ENCODE measurements at places on chromosomes 5 and 9.

- DNase-seq: no peak
Measured at GRCh38 chr9:17402309-17402708, 176.6 kb upstream of the SH3GL2 start.

DNA sequence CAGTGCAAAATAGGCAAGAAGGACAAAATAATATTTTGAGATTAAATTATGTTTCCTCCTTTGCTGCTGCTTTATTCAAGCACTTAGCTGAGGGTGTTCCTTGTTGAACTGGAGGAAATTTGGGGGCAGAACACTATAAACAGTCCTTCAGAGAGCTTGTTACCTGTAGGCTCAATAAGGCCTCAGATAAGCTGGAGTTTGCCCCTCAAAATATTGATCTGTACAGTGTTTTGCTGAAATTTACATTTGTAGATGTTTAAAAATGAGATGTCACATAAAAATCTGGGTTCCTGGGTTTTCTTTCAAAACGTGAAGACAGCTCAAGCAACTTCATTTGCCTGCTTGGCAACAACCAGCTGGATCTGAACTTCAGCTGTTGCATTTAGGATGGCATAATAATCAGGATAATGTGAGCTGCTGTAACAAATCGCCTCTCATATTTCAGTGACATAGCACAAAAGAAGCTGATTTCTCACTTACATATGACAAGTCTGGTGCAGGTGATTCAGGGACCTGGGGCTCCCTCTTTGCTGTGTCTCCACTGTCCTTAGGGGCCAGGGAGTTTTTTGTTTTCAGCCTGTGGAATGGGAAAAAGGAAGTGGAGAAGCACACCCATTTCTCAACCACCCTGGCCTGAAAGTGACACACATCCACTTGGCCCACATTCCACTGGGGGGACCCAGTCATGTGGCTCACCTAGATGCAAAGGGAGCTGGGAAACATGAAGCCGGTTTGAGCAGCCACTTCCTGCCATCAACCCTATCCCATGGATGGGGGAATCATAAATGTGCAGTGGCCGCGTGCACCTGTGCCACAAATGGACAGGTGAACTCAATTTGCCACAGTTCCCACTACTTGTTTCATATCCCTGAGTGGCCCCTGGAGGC is 2.4 kb upstream of the PSAT1 start:
- no peak for DNase-seq

DNA sequence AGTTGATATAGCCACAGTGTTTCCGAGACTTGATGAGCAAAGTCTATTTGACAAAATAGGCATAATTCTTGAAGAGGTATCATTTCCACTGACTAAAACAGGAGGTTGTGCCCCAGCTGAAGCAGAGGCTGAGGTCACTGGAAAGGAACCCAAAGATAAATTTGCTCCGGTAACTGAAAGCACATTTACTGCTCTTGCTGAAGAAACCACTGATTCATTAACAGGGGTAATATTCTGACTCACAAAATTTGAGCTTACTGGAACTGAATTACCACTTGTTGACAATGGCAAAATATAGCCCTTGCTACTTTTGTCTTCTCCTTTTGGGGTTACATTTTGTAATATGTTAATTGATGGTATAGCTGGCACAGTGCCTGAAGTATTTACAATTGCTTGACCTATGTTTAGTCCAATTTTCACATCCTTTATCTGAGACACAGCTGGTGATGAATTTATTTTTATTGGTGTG is 30.2 kb downstream of the MLANA start:
- DNase-seq: no peak

GRCh38 chr5:10277773-10278630 is 27.9 kb downstream of the CCT5 start:
- DNase-seq: no peak

- no peak for DNase-seq
Measured at GRCh38 chr9:116654059-116654355, 33.1 kb upstream of the TRIM32 start.

DNA sequence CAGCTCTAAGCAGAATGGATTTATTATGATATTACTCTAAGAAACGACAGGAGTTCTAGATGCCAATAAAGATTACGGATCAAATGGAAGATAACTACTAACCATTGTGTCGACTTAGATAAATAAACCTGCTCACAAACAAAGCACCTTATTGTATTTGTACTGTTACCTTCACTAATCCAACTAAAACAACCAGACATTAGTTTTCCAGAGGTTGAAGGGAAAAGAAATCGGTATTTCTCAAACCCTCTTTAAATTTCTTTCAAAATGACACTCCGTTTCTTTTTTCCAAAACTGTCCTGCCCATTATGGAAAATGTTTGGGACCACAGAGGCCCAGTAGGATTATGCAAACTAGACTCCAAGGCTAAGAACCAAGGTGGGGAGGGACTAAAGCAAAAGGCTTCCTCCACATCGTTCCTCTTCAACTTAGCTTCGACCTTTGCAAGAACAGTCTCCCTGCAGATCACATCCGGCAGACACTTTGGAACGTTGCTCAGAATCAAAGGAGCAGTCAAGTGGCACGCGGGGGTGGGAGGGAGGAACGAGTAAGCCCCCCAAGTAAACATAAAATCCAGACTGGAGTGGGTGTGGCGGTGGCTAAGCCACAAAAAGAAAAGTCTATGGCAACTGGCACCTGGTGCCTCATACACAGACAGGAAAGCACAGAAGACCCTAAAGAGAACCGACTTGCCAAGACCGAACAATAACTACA is 2.7 kb downstream of the MLLT3 start:
- no peak for DNase-seq

DNA sequence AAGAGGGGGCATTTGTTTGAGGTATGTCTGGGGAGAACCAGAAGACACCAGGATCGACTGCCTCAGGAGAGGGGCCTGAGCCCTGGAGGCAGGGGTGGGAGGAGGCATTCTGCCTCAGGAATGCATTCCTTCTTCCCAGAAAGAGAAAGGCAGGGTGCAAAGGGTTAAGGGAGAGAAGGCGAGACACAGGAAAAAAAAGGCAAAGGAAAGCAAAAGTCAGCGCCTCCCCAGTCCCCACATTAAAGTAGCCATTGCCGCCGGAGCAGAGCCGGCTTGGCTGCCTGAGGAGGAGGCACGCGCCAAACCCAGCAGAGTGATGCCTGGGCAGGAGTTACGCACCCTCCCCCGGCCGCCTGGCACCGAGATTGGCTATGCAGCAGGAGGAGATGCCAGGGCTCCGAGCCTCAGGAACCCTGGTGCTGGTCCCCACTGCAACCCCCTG is 123.8 kb upstream of the PHYKPL start:
- DNase-seq: no peak

DNA sequence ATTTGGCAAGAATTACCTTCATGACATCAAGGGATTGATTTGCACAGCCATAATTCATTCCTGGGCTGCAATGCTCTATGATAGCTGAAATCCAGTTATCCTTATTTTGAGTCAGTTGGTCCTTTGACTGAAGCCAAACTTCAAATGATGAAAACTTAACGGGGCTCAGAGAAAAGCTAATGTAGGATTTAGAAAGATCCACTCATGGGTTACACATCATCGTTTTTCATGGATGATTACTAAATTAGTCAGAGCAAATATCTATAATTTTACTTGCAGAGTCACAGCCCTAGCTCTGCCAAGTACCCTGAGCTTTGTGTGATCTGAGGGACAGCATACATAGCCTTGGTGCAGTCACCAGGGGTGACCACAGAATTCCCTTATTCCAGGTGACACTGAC is 27.3 kb upstream of the MUSK start:
- no peak for DNase-seq

- DNase-seq: peak; percentile 4
Measured at GRCh38 chr9:27365707-27366376, 68.9 kb upstream of the EQTN start.

DNA sequence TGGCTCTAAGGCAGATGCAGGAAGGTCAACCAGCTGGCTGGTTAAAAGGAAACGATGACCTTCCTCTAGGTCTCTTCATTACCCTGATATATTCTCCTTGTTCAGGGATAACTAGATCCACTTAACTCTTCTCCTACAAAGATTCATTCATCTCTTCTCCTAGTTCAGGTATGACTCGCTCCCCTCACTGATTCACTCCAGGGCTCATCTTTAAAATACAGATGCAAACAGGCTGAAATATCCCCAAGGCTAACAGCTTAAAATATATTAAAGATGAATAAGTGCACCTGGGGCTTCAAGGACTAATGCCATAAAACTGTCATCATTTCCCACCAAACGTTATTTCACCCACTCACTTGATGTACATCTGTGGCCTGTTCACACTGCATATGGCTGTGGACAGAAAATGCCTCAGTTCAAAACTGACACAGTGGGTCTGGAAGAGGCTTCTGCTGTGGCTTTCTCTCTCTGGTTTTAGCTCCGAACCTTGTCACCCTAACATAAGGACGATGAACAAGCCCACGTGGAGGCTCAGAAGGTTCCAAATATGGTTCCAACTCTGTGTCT is 366.9 kb downstream of the DEPDC1B start:
- no peak for DNase-seq

GRCh38 chr5:71680510-71680909 is 38.6 kb upstream of the CARTPT start:
- no peak for DNase-seq

- no peak for DNase-seq
Measured at GRCh38 chr5:89303033-89303480, 420.1 kb upstream of the MEF2C start.

- DNase-seq: no peak
Measured at GRCh38 chr9:109150925-109151545, 16.0 kb downstream of the FRRS1L start.

Data from activated gamma-delta T cell treated with Interleukin-2 at 50 U/mL for 16 hours (primary cell).